Activated T-helper 9 cell treated with anti-CD3 and anti-CD28 coated beads, Interleukin-2, amount 50 U/mL, for 16 hours (primary cell): ENCODE measurements at places on chromosomes 12 and 14.

GRCh38 chr12:591167-592023 lies 71.8 kb downstream of the NINJ2 start:
- no peak for DNase-seq

DNA sequence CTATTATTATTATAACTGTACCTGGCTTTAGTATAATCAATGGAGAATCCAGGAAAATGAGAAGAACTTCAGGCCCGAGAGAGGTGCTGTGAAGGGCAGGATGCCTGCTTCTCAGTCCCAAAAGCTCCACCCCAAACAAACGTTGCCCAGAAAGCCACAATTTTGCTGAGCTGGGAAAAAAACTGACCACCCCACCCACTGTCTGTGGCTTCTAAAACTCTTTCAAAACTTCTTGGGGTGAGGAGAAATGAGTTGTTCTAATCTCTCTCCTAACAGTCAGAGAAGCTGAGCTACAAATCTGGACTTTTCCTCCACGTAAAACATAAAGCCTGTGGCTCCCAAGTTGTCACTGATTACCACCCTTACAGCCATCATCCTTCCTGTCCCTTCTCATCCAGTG lies 13.4 kb downstream of the VDR start:
- no peak for DNase-seq

- no peak for DNase-seq
Observed at GRCh38 chr12:67358781-67359338, 89.7 kb downstream of the CAND1 start.

- no peak for DNase-seq
Observed at GRCh38 chr14:101926620-101927019, 37.8 kb upstream of the DYNC1H1 start.

DNA sequence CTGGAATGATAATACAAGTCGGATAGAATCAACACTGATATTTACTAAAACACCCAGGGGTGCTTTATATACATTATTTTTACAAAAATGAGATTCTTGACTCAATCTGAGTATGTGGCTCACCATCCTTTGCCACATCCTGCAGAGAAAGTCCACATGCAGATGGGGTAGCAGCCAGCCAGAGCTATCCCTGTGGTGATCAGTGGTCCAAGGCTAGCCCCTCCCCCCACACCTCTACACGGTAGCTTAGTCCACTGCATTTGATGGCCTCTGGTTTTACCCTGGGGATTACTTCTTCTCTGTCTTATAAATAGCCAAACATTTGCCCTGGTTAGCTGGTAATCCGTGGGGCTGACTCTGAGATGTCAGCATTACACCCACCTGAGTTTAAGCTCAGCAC lies 28.1 kb upstream of the TTC7B start:
- no peak for DNase-seq

- no peak for DNase-seq
Observed at GRCh38 chr12:77734214-77734883, 96.3 kb upstream of the NAV3 start.

- DNase-seq = no peak
Observed at GRCh38 chr14:63745858-63746425, 18.1 kb upstream of the SGPP1 start.

DNA sequence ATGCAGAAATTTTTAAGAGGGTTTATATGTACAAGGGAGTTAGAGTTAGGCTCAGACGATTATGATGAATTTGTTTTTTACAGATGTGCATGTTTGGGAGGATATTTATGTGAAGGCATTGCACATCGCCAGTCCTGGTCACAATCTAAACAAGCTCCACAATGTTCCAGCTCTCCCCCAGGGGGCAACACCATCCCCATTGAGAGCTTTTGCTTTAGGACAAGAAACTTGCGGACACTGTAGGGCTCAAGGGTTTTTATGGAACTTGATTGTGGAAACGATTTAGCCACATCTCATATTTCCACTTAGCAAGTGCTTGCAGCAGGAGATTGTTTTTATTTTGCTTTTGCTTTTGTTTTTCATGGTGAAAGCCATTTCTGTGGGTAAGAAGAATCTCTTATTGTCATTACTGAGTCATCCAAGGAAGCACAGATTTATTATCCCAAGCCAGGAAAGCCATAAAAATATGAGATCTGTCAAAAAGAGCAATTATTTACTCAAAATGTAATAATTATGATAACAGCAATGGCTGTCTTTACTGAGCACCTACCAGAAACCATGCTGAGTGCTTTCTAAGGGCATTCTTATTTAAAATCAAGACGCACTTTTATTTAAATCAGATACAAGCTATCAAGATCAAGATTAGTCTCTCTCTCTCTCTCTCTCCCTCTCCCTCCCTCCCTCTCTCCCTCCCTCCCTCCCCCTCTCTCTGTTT lies 276.7 kb upstream of the SRRM4 start:
- no peak for DNase-seq

DNA sequence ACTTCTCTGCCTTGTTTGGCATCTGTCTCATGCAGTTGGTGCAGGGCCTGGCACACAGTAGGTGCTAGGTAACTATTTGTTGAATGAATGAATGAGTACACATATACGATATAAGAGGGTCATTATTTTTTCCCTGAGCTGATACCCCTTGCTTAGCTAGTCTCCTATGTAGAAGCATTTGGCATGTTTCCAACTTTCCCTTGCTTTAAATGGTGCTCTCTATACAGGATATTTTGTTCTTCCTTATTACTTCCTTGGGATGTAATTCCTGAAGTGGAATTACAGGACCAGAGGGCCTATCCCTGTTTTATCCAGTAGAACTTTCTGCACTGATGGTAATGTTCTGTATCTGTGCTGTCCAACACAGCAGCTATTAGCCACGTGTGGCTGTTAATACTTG lies 250.1 kb upstream of the PWP1 start:
- no peak for DNase-seq
